NCI-H524 (cell line): ENCODE measurements at places on chromosomes 7 and 10.

DNA sequence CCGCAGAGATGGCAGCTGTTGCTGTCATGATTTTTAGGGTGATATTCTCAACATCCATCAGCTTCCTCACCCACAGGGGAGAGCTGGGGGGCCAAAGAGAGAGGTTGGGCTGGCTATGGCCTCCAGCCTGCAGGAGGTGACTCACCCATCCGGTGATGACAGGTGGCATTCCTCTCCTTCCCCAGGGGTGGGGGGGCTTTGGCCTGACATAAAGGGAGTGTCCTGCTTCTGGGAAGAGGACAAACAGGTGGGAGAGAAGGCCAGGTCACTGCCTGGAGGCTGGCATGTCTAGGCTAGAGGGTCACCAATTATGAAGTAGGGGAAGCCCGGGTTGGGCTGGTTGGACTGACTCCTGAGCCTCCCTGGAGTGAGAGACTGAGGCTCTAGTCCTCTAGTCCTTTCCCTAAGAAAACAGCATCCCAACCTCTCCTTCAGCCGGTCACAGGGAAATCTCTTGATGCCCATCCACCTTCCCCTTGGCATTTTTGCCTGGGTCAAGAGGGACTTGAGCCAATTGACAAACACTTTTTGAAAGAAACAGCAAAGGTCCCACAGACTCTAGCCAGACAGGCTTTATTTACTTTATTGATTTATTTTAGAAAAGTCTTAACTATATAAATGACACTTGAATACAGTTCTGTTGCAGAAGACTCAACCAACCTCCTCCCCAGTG lies 79.8 kb upstream of the ZNF716 start:
- no peak for DNase-seq

DNA sequence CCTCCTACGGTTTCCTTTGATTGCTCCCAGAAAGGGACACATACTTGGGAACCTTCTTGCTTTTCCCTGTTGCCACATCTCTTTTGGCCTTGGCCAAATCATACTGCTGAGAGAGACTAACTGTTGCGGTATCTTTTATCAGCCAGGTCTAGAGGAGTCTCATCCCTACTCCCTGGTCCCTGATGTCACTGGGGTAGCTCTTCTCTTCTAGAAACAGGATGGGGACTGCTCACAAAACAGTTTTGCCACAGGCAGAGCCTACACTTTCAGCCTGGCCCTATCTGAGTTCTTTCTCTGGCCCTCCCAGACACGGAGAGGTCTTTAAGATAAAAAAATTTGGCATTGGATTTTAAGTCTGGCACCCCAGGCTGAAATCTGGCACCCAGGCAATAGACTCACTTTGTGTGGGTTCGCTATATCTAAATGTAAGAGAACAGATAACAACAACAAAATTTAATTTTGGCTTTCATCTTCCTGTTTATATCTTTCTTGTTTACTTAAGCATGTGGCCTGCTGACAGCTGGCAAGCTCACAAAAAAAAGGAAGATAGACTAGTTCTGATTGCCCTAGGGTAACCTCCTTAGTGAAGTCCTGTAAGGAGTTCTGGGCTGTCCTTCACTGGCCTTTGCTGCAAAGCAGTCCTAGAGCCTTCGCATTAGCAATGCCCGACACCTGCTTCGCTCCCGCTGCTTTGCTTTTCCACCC lies 228.3 kb upstream of the NPVF start:
- no peak for DNase-seq

GRCh38 chr7:2661602-2662272 lies 26.3 kb upstream of the AMZ1 start:
- no peak for DNase-seq

- peak; percentile 29 for DNase-seq
These were observed 84.4 kb downstream of the EBF3 start for GRCh38 chr10:129879655-129880054.

DNA sequence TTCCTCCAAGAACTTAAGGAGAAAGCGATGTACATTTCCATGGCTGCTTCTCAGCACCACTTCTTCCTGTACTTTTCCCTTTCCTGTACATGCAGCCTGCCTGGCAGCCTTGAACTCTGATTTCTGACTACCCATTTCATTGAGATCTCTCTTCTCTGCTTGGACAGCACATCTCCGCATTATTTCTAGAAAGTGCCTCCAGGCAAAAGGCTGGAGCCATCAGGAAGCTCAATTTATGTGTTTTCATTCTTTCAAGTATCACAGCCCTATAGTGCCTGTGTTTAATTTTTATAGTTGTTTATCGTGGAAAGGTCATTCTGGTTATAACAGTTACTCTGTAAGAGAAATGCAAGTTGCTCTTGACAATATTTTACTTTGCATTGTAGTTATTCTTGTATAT lies 688.0 kb upstream of the ANKRD30A start:
- DNase-seq: no peak

GRCh38 chr10:128237710-128238109 lies 111.5 kb upstream of the MKI67 start:
- DNase-seq: no peak

DNA sequence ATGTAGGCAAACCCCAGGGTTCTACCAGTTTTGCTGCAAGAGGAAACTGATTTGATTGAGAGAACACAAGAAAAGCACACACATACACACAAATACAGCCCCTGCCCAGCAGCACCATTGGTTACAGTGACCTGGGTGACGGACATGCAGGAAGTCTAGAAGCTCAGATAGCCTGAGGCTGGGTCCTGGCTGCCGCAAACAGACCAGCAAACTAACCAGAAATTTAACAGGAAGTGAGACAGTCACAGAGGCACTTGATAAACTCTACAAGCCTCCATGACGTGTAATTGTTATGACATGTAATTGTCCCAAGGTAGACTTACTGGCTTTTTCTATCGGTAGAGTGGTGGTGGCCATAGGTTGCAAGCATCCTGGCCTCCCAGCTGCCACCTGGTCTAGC lies 58.9 kb downstream of the PRKAR2B start:
- no peak for DNase-seq

GRCh38 chr7:101121991-101122932 lies 4.6 kb upstream of the SERPINE1 start:
- no peak for DNase-seq

GRCh38 chr7:41007351-41007751 lies 695.5 kb downstream of the INHBA start:
- no peak for DNase-seq

DNA sequence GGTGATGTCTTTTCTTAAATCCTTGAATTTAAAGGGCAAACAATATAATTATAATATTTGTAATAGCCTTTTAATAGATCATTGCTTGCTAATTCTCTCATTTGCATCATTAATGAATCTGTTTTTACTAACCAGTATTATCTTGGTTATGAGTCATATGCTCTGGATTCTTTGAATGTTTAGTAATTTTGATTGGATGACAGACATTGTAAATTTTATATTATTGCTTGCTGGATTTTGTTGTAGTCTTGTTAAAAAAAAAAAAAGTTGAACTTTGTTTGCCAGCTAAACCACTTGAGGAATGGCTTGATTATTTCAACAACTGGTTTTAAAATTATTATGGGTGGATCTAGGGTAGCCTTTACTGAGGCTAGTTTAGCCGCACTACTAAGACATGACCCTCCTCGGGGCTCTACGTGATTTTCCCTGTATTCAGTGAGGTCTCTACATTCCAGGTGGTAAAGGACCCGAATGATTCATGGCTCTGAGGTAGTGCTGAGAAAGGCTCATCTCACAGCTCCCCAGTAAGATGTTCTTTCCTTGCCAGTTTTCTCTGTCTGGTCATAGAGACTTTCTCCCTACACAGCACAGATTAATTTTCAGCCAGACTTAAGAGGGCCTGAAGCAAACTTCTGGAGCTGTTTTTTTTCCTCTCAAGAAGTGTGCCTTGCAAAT lies 8.5 kb downstream of the C10orf90 start:
- no peak for DNase-seq

DNA sequence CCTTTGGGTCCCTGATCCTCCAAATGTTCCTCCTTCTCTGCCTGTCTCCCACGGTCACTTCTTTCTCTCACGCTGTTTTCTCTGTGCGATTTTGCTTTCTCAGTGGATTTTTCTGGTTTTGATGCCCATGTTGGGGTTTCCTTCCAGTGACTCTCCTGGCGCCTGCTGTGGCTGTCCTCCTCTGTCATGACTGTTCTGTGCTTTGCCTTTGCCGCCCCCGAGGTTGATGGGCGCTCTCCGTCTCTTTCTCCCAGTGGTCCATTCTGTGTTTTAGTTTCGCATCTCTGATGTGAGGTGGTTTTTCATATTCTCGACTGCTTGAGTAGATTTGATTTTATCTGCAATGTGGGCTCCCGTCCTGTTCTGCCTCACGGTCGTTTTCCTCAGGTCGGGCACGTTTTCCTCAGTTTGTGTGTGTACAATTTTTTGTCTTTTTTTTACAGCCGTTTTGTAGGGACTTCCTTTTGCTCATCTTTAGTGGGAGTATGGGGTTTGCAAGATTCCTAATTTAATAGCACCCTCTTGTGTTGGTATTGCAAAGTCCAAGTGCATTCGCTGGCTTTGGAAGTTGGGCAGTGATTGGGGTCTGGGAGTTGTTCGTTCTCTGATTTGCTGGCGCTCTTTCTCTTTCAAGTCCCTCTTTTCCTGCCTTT lies 100.0 kb downstream of the INPP5A start:
- DNase-seq: peak; percentile 24

DNA sequence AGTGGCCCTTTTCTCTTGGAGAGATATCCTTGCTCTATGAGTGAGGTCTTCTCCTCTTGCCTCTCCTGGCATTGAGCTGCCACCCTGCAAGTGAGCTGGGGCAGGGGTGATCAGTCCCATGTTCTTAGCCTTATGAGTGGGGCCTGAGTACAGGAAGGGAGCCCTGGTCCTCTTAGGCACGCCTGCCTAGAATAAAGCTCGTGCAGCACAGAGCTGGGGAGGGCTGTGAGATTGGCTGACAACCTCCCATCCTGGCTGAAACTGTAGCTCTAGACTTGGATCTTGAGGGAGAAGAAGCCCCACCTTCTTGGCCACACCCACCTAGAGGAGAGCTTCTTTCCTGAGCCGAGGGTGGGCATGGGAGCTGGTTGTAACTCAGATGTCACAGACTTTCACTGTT lies 305.0 kb upstream of the ZNF32 start:
- DNase-seq: no peak

DNA sequence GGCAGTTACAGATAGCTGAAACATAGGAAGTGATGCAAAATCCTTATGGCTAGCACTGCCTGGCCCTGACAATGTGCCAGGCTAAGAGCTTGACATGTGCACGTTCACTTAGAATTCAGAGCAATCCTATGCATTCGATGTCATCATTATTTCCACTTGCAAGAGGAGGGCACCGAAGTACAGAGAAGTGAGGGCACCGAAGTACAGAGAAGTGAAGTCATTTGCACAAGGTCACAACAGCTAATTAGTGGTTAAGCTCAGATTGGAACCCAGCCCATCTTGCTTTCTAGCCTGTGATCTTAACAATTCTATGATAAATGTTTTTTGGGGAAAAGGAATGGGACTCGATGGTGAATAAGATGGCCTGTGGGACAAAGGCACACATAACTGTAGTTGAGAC lies 73.4 kb downstream of the ARHGAP22 start:
- DNase-seq: no peak

GRCh38 chr7:108247614-108248013 lies 117.5 kb upstream of the LAMB4 start:
- no peak for DNase-seq

- no peak for DNase-seq
These were observed 106.7 kb downstream of the CUX1 start for GRCh38 chr7:101924171-101924570.

- no peak for DNase-seq
These were observed 700.7 kb downstream of the AUTS2 start for GRCh38 chr7:70298780-70299471.

DNA sequence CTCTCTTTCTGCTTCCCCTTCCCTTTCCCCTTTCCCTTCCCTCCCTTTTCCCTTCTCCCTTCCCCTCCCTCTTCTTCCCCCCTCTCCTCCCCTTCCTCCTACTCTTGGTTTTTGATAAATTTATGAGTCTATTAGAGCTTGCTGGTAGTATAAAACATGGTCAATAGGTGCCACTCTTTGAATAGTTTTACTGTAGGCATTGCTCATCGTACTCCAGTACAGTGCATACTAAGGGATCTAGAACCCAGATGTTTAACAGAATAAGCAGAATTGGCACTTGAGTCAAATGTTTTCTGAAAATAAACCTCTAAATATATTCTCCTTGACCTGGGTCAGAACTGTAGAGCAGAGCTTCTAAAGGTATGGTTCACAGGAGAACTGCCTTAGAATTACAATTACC lies 126.7 kb downstream of the SORCS3 start:
- no peak for DNase-seq

- DNase-seq: no peak
These were observed 228.9 kb downstream of the AGMO start for GRCh38 chr7:15332956-15333355.

- no peak for DNase-seq
These were observed 750.2 kb downstream of the KCNMA1 start for GRCh38 chr10:76887223-76888010.

DNA sequence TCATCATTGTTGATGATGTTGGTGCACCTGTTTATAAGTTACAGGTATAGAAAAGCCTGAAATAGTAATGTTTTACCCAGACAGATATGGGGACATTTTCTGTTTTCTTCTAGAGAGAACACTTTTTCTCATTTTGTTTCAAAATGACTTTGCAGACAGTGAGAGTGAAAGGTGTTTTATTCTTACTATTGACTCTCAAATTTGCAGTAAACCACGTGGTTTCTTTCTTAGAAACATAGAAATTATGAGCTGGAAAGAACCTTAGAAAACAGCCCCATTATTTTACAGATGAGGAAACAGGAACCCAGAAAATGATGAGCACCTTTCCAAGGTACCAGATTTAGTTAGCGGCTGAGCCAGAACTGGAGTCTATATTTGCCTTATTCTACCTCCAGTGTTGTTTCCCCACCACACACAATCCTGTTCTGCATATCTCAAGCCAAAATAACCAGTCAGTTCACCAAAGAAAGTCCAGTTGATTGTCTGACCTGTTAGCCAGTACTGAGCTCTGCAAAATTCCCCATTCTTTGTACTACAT lies 138.9 kb upstream of the AHR start:
- no peak for DNase-seq

DNA sequence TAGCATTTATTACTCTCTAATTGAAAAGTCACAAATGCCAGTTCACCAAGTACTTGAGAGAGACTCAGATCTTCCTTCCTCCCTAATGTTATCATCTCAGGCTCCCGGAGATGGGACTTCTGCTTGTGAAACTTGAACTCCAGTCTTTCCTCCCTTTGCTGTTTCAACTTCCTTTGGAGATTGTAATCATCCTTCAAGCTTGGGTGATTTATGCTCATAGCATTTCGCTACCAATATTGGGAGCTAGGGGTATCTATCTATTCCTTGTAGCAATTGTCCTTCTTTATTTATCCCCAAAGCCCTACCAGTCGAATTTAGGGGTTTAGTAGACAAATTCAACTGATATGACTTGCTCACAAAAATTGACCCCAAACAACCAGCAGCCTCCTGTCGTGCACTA lies 117.9 kb upstream of the STARD3NL start:
- no peak for DNase-seq
